NAMALWA (cell line): ENCODE measurements at places on chromosomes 6 and 20.
A peak's percentile ranks its signal among the peaks of the same experiment; 100 is the strongest.

DNA sequence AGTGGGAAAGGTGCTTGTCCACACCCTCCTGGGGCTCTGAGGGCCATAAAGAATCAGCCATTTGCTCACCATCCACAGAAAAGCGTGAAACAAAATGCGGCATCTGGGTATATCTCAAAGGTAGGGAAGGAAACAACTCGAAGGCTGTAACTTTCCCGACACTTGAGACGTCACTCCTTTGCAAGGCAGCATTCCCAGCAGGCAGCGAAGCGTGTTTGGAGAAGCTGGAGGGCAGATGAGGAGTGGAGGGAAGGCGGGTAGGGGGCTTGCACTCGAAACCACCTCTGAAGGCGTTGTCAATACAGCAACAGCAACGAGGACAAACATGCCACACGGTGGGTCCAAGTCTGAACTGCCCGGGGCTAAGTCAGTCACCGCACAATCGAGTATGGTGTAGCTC is 98.4 kb downstream of the FOXC1 start:
- no peak for DNase-seq

DNA sequence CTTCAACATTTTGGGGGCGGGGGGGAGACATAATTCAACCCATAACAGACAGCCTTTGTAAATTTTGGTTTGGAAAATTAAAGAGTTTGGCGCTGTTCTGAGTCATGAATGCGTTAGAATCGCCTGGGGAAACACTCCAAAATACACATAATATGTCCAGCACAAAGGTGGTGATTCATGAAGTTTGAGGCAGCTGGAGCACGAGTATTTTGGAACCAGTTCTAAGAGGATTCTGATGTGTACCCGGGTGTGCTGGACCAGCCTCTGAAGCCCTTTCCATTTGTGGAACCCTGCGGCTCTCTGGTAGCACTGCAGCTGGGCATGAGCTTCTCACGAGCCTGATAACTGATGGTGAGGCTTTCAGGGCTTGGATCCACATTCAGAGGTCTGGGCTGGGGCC is 4.7 kb downstream of the GMPR start:
- no peak for DNase-seq

GRCh38 chr6:35354361-35355135 is 12.2 kb downstream of the PPARD start:
- no peak for DNase-seq

GRCh38 chr6:100346203-100346602 is 118.5 kb downstream of the SIM1 start:
- no peak for DNase-seq

- DNase-seq = no peak
These were observed 1.1 kb upstream of the SLC4A11 start for GRCh38 chr20:3239867-3240775.

DNA sequence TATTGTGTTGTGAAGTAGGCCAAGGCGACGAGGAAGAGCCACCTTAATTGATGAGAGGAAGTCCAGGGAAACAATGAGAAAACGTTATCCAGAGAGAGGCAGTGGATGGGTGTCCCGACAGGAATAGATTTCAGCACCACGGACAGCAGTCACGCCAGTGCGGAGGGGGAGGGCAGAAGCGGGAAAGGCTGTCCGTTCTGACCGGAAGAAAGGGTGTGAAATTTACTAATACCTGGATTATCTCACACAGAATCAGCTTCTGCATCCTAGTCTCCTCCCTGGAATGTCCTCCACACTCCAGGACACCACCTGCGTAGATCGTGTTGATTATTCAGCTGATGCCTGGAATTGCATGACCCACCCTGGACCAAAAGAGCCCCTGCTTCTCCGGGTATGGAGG is 7.4 kb upstream of the BPIFA3 start:
- peak; percentile 19 for DNase-seq

DNA sequence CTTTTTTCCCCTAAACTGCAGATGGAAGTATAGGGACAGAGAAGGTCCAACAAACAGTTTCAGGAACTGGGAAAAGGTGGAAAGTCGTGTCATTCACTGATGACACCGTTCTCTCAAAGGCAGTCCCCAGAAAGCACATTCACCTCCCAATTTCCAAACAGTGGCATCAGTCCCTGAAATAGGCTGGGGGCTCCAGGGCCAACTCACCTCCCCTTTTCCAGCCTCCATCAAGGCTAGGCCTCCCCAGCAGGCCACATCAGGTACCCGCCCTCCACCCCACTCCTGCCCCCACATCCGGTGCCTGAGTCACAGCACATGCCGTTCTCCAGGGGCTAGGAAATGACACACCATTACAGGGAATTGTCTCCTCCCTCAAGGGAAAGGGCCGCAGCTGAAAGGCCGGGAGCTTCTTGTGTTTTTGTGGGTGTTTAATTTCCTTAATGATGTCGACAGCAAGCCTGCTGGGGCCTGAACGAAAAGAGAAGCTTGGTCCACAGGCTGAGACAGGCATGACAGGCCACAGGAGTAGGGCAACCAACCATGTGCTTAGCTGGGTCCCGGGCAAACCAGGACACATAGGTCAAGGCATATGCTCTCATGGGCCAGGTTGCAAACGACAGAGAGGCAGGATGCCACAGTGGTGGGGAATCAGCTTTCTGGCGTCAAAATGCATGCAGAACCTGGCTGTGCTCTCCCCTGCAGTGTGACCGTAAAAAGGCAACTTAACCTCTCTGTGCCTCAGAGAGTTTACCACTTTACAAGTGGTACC is 39.2 kb downstream of the ZMYND8 start:
- DNase-seq = no peak

DNA sequence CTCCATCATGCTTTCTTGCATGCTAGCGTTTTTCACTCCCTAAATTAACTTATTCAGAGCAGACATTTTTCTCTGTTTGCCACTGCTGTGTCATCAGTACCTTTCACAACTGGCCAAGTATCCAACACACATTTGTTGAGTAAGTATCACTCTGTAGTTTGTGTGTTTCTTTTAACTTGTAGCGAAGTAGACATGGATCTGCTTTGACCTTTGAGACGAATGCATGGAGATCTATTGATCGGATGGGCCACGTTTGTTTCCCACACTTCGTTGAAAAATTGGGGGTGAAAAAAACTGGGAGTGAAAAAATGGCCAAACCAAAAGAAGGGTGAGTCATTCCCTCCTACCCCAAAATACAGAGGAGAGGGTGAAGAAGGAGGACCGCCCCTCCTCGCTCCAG is 12.9 kb upstream of the SLC9A8 start:
- DNase-seq = no peak

DNA sequence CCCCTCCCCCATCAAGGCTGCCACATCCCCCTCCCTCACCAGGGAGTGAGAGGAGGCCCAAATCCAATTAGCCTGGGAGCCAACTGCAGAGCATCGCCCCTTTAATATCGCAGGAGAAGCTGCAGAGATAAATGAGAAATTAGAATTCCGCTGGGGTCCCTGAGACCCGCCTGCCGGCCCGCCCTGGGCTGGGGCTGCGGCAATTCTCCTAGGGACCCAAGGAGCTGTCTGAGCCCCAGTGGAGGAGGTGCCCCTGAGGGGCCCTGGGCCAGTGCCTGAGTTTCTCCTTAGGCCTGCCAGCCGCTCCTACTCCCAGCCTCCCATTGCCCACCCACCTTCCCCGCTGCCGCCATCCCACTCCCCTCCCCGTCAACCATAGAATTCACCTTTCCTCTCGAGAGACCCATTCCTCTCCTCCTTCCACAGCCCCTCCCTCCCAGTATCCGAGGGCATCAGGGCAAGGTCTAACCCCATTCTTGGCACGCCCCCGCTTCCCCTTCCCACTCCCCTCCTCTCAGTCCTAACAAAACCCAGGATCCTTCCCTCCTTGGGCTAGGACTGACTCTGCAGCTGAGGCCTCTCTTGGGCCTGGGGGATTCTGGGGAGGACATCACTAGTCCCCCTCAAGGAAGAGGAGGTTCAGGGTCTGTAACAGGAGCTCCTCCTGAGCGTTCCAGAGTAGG is 20.0 kb upstream of the CDH22 start:
- no peak for DNase-seq

DNA sequence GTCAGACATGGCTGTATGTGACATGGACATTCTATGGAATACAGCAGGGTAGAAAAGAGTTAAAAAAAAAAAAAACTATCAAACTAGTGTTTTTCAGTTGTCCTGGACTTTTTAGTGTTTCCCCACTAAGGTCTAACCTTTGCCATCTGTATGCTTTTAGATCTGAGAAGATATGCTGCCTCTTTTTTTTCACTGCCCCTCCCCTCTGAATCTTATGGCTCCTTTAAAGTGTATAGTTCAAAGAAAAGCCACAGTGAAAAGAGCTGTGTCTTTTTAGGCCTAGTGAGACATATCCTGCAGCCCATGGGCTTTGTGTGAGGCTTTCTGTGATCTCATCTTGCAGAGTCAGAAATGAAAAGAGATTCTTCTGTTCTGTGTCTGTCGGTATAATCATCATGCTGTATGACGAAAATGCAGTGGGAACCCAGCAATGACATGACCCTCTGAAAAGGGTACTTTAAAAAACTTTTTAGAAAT is 29.3 kb downstream of the ADGRG6 start:
- no peak for DNase-seq

DNA sequence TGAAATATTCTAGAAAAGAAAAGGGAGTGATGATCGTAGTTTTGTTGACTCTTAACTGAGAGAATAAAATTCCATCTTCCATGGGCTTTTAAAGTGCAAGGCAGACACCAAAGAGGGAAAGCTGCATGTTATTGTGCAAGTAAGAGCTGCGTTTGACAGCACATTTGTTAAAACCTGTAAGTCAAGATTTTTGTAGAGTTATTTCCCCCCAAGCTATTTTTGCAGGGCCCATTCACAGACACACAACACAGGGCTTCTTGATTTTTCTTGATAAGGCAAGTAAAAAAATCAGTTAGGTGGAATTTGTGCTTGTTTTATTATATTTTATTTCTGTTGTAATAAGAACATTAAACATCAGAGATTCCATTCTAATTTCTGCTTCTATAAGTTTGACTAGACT is 13.8 kb downstream of the CFAP206 start:
- DNase-seq = no peak

- DNase-seq = peak; percentile 88
These were observed 44.6 kb downstream of the SYNJ2 start for GRCh38 chr6:158026054-158026900.

DNA sequence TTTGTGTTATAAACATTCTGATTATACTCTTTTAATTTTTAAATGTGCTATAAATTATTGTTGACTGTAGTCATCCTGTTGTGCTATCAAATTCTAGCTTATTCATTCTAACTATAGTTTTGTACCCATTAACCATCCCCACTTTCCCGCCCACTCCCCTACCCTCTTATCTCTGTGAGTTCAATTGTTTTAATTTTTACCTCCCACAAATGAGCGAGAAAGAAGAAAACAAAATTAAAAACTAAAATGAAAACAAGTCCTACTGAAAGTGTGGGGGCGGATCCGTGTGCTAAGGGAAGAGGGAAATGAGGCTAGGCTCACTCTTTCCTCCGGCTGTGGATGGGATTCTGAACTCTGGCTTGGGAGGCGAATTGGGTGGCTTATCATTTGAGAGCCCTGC is 6.6 kb upstream of the ZNF831 start:
- no peak for DNase-seq

- peak; percentile 5 for DNase-seq
These were observed 5.0 kb downstream of the FAM184A start for GRCh38 chr6:119073307-119074051.

DNA sequence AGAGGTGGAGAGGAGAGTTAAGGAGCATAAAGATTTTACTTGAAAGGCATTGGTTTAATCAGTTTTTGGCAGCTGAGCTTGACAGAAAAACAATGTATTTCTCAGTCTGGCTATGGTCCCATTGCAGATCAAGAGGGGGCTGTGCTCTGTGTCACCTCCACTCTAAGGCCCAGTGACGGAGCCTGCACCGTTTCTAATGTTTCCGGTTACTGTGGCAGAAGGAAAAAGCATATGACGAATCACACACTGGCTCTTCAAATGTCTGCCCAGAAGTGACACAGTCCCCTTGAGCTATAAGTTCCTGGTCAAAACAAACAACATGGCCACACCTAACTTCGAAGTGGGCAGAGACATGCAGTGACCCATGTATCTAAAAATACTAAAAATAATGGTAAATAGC is 372.0 kb downstream of the PLCB1 start:
- DNase-seq = no peak

DNA sequence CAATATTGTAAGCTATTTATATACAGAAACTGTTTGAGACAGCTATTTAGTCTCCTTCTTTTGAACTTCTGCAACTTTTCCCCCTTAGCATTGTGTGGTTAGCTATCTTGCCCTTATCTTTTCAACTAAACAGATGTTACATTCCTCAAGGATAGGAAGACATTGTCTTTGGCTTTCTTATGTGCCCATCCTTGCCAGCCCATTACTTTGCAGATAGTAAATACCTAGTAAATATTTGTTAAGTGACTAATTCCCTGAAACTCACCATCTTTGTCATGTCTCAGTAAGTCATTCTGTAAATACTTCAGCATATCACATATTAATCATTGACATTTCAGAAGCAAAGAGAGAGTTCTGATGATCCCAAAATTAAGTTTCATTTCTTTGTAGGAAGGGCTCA is 69.1 kb upstream of the FLRT3 start:
- DNase-seq = no peak

DNA sequence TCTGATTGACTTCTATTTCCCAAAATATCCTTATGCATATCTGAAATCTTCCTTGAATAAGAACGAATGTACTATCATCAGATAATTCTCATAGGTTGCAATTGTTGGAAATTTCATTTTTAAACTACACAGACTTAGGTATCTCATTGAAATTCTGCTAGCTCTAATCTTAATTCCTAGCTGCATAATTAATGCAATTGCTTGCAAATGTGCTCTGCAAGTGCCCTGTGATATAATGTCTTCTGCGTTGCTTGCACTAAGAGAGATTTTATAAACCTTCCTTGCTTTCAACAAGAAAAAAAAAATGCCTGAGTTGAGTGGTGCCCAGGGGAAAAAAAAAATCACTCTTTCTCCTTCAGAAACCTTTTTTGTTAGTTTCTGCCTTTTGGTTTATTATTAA is 354.9 kb downstream of the TFAP2A start:
- DNase-seq = no peak

DNA sequence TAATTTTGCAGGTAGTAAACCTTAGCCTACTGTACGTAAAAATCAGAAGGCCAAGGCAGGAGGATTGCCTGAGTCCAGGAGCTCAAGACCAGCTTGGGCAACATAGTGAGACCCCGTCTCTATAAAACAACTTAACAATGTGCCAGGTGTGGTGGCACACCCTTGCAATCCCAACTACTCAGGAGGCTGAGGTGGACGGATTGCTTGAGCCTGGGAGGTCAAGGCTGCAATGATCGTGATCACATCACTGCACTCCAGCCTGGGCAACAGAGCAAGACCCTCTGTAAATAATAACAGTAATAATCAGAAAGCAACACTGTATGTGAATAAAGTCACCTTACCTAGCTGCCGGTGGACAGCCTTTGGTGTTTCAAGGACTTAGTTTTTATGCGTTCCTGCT is 48.9 kb downstream of the MTHFD1L start:
- DNase-seq = no peak

GRCh38 chr6:20943040-20943627 is 408.9 kb downstream of the CDKAL1 start:
- no peak for DNase-seq
